ENCODE measurements at places on chromosomes 1 and 21.

GRCh38 chr1:10686404-10687040 is 109.9 kb downstream of the CASZ1 start:
- DNase-seq = peak; percentile 6

DNA sequence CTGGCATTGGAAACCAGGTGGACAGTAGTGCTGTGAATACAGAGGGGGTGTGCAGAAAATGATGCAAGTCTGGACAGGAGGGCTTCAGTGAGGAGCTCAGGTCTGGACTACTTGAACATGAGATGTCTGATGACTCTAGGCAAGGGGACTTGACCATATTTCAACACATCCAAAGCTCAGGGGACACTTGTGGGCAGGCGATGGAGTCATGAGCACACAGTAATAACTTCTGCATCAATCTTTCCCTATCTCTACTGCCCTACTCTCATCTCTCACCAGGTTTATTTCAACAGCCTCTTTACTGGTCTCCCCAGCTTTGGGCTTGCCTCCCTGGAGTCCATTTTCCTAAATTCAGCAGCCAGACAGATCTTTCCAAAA is 21.9 kb downstream of the FMO2 start:
- DNase-seq = no peak

GRCh38 chr1:154819628-154820590 is 50.2 kb downstream of the KCNN3 start:
- DNase-seq = no peak

DNA sequence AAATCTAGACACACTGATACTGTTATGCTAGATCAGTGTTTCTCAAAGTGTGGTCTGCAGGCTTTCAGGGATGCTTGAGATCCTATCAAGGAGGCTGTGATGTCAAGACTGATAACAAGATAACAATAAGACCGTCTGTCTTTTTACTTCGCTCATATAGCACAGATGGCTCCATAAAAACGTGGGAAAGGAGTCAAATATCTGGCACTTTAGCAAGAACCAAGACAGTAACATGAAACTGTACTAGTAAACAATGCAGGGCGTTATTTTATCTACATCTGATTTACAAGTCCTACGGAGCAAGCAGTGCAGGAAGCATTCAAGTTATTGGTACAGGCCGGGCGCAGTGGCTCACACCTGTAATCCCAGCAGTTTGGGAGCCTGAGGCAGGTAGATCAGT is 3.6 kb upstream of the SPRR3 start:
- DNase-seq = no peak

- DNase-seq = no peak
These were observed 213.1 kb upstream of the USP24 start for GRCh38 chr1:55428231-55428630.

DNA sequence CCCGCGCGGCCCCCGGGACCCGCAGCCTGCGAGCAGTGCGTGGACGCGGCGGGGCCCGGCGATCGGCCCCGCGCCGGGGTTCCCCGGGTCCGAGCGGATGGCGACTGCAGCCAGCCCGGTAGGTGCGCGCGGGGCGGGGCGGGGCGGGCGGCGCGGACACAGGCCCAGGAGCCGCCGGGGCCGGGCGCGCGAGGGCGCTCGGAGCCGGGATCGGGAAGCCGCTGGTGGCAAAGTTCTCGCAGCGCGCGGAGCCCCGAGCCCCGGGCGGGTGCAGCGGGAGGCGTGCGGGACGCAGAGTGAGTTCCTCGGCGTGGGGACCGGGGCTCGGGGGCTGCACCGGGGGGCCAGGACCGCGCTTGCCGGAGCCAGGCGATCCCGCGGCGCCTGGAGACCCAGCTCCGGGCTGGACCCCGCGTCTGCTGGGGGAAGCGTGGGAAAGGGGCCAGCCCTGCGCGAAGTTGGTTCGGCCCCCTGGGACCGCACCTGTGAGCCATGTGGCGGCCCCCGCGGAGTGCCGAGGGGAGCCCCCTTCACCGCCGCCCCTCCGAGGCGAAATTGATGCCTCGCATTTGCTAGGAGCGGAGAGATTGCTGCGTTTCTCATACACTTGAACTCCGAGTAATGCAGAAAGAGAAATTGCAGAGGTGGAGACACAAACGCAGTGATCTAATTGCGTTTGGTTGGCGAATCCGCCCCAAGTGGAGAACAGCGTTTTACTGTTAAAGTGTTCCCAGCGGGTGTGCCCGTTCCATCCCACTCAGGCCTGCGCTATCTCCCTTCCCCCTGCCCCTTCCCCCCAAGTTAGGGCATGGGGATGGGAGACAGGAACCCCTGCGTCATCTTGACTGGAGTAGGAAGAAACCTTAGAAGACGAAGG is 228.9 kb upstream of the TMEM51 start:
- no peak for DNase-seq

DNA sequence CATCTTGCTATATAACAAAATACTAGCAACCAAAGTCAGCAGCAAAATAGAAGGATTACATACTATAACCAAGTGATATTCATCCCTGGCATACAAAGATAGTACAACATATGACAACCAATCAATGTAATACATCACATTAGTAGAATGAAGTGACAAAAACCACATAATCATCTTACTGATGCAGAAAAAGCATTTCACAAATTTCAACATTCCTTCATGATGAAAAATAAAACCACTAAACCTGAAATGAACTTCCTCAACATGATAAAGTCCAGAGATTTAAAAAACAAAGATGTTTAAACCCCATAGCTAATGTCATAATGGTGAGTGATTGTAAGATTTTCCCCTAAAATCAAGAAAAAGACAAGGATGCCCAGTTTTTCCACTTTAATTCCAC is 18.6 kb downstream of the RO60 start:
- no peak for DNase-seq

DNA sequence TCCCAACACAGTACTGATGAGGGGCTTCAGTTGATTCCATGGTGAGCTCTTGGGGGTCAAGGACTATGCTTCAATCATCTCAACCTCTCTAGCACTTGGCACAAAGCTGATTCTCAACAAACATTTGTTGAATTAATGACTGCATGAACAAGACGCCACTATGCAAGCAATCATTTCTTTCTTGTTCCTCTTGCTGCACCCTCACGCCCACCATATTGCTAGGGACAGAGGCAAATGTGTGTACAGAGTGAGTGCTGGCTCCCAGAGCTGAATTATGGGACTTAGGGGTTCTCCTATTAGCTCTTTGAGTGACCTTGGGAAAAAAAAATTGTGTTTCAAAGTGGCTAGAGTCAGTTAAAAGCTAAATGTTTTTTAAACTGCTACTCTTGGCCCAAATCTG is 2.5 kb downstream of the ADAR start:
- DNase-seq = no peak

GRCh38 chr1:108179018-108179417 is 21.1 kb downstream of the SLC25A24 start:
- no peak for DNase-seq

- DNase-seq = peak; percentile 62
These were observed 229.5 kb downstream of the TOMM20 start for GRCh38 chr1:234899041-234899729.

DNA sequence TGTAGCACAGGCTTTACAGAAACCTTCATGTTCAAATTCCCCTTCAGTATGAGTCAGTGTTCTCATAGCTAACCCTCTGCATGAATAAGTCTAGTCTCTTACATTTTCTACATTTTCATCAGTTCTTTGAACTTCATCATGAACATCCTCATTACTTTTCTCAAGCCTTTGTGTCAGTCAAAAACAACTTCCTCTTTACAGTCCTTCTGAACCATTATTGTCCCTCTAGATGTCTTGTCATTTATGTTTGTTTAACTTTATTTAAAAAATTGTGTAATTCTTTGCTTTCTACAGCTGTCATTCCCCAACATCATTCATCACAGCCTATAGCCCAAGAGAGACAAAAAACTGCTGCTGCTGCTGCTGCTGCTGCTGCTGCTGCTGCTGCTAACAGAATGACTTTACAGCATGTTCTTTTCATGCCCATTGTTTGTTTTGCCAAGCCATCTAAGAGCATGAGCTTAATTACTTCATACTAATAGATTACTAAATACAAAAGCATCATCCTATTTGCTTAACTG is 133.1 kb downstream of the LRRC40 start:
- DNase-seq = peak; percentile 35

DNA sequence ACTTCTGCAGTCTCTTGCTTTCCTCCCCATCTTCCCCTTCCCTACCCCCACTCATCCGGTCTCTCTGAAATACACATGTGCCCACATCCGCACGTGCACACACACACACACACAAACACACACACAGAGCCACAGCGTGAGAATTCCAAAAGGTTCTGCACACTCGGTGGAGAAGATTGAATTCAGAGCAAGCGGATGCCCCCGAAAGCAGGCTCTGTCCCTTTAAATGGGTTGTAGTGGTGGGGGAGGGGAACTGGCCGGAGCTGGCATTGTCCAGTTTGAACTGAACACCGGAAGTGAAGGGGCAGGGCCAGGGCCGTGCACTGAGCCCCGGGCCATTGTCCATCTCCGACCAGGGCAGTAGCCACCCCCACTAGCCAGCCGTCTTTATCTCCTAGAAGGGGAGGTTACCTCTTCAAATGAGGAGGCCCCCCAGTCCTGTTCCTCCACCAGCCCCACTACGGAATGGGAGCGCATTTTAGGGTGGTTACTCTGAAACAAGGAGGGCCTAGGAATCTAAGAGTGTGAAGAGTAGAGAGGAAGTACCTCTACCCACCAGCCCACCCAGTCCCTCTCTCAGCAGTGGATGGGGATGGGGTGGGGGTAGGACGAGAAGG is 1.3 kb upstream of the LIN28A start:
- DNase-seq = no peak

- no peak for DNase-seq
These were observed 3.2 kb downstream of the IFT25 start for GRCh38 chr1:53942127-53942957.

GRCh38 chr1:77370161-77370560 is 88.3 kb downstream of the AK5 start:
- DNase-seq = no peak

GRCh38 chr1:186967656-186968394 is 139.1 kb downstream of the PLA2G4A start:
- DNase-seq = no peak

DNA sequence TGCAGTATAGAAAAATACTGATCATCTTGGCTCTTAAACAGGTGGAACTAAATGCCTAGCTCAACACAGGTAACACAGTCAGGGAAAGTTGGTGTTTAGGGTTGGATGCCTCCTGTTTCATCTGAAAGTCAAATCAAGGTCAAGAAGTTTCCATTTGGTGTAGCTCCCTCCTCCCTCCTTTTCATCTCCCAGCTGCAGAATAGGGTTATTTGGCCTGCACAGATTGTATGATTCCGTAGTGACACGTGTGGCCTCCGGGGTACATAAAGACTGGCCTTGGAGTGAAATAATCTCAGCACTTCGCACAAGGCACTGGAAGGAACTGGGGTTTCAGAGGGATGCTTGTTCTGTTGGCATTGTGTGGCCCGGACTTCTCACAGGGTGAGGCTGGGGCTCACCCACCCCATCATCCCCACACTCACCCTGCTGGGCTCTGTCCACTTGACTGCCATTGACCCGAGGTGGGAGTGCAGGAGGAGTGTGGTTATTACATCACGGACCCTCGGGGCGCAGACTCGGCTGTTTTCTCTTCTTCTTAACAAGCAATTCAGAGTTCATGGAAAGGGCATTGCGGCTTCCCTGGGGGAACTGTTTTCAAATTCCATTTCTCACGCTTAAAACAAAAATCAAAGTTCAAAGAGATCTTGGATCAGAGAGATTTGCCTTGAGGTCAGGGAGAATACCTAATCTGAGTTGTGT is 18.4 kb downstream of the IGSF5 start:
- no peak for DNase-seq

GRCh38 chr1:48823168-48823567 is 46.5 kb upstream of the BEND5 start:
- DNase-seq = peak; percentile 65

- no peak for DNase-seq
These were observed 61.7 kb downstream of the XCL2 start for GRCh38 chr1:168482106-168482505.

DNA sequence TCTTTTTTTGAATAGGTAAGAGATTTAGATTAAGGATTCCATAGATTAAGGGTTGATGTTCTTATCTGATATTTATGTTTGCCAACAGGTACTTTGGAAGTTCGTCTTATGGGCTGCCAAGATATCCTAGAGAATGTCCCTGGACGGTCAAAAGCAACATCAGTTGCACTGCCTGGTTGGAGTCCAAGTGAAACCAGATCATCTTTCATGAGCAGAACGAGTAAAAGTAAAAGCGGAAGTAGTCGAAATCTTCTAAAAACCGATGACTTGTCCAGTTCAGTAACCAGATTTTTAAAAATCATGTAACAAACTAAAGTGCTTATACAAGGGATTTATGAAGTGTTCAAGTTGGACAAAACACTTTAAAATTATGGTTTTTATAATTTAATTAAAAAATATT is 100.5 kb downstream of the PKN2 start:
- DNase-seq = no peak

GRCh38 chr21:39087238-39088030 is 95.8 kb downstream of the PSMG1 start:
- no peak for DNase-seq

DNA sequence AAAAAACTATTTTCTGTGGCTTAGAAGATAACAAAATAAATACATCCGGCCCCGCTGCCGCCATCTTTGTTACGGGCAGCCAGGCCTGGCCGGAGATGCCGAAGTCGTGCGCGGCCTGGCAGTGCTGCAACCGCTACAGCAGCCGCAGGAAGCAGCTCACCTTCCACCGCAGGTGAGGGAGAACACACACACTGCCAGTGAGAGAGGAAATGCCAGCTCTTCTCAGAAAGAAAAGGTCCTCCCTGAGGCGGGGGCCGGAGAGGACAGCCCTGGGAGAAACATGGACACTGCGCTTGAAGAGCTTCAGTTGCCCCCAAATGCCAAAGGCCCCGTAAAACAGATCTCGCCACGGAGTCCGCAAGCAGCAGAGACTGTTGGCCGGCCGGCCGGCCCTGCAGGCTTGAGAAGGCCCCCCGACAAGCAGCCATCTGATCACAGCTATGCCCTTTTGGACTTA is 323.2 kb downstream of the AMY1C start:
- no peak for DNase-seq

Data from NCI-H774 (cell line).